ENCODE measurements at places on chromosomes 1 and 21. TPM values are rescaled to one million over a fixed set of nuclear protein-coding genes. Genes with fewer than 3 reads are reported as not detected.
A peak's percentile ranks its signal among the peaks of the same experiment; 100 is the strongest.

GRCh38 chr1:23100074-23100748 is 68.4 kb downstream of the LUZP1 start:
- DNase-seq = no peak
- peak overlapping the region; percentile 93 for H3K27ac ChIP-seq
- no peak overlapping the region for H3K4me3 ChIP-seq
- peaks cover 61% of the 10 kb centered on the region for H3K4me1 ChIP-seq
- peaks cover 9% of the 10 kb centered on the region for H3K36me3 ChIP-seq

DNA sequence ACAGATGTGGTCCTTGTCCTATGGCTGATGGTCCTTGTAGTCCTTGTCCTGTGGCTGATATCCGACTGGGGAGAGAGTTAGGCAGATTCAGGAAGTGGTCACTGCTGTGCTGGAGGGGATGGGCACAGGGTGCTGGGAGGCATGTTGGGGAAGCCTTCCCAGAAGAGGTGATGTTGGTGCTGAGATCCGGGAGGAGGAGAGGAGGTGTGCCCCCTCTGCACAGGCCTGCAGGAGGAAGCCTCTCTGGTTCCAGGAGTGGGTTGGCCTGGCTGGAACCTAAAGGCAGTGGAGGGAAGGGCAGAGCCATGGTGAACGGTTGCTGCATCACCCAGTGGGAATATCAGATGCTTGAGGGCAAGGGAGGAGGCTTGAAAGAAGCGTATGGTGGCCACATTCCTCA is 14.7 kb downstream of the COQ8A start:
- no peaks in the 10 kb centered on the region for H3K27me3 ChIP-seq
- H3K4me1 ChIP-seq = peaks cover 18% of the 10 kb centered on the region
- no peak overlapping the region for H3K4me3 ChIP-seq
- peaks cover 2% of the 10 kb centered on the region for H3K36me3 ChIP-seq

Gene RNU1-4
- total RNA-seq = 1,438 TPM

- no peak for DNase-seq
- H3K4me3 ChIP-seq = no peak overlapping the region
- no peak overlapping the region for H3K27ac ChIP-seq
- H3K27me3 ChIP-seq = no peaks in the 10 kb centered on the region
Observed at GRCh38 chr1:94321662-94322061, 84.3 kb upstream of the ARHGAP29 start.

DNA sequence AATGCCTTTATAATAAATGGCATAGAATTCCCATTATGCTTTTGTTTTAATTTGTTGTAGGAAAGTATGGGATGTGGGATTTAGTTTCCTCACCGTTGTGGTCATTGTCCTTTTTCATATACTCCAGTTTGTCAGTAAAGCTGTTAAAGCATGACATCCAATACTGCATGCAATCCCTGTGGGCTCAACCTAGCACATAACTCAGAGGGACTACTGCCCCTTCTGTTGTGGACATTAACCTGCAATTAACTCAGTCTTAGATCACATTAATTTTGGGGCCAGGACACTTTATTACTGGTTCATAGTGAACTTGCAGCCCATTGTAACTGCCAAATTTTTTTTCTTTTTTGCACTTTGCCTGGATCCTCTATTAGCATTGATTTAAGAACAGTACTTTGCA is 112.5 kb downstream of the DNM3 start:
- H3K27ac ChIP-seq = no peak overlapping the region
- peaks cover 16% of the 10 kb centered on the region for H3K27me3 ChIP-seq
- H3K4me1 ChIP-seq = no peaks in the 10 kb centered on the region
- no peak overlapping the region for H3K4me3 ChIP-seq
- H3K36me3 ChIP-seq = no peaks in the 10 kb centered on the region
- DNase-seq = no peak

GRCh38 chr1:171429137-171429536 is 56.2 kb upstream of the PRRC2C start:
- peaks cover 2% of the 10 kb centered on the region for H3K27me3 ChIP-seq
- H3K27ac ChIP-seq = no peak overlapping the region
- DNase-seq = no peak
- peaks cover 4% of the 10 kb centered on the region for H3K4me1 ChIP-seq
- no peaks in the 10 kb centered on the region for H3K36me3 ChIP-seq

Gene SPOCD1
- 7.3 TPM for total RNA-seq

- H3K4me1 ChIP-seq = no peaks in the 10 kb centered on the region
- H3K4me3 ChIP-seq = no peak overlapping the region
- peaks cover 2% of the 10 kb centered on the region for H3K27me3 ChIP-seq
- DNase-seq = peak; percentile 52
Observed at GRCh38 chr1:2098301-2098698, 48.1 kb downstream of the PRKCZ start.

Gene MTMR11
- total RNA-seq = 15.4 TPM

GRCh38 chr1:190957565-190957964 is 479.9 kb upstream of the BRINP3 start:
- H3K4me3 ChIP-seq = no peak overlapping the region
- no peaks in the 10 kb centered on the region for H3K36me3 ChIP-seq
- peaks cover 10% of the 10 kb centered on the region for H3K27me3 ChIP-seq
- no peak for DNase-seq

Gene OLIG2
- total RNA-seq = 0.46 TPM

- no peak overlapping the region for H3K4me3 ChIP-seq
- DNase-seq = no peak
- peaks cover 2% of the 10 kb centered on the region for H3K36me3 ChIP-seq
- H3K27me3 ChIP-seq = no peaks in the 10 kb centered on the region
- no peaks in the 10 kb centered on the region for H3K4me1 ChIP-seq
Observed at GRCh38 chr1:66000033-66000637, 207.4 kb downstream of the PDE4B start.

Gene ITLN2
- total RNA-seq = not detected

- peaks cover 2% of the 10 kb centered on the region for H3K36me3 ChIP-seq
- H3K27ac ChIP-seq = peak overlapping the region; percentile 97
- H3K27me3 ChIP-seq = no peaks in the 10 kb centered on the region
- H3K4me3 ChIP-seq = peak overlapping the region; percentile 37
Observed at GRCh38 chr1:19450811-19451515, 34.4 kb downstream of the CAPZB start.

DNA sequence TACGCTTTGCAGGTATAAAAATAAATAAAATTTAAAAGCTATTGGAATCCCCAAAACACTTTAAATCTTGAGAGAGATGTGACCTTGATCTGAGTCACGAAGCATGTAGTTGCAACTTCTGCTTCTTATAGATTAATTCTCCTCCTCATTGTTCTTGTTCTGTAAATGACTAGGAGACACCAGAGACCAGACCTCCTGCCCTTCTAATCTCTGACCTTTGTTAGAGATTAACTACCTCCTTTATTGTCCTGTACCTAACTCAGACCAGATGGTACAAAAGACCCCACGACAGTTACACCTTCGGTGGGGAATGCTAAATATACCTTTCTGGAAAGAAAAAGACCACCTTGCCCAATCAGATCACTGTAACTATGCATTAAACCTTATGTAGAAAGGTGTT is 76.9 kb upstream of the NEK2 start:
- H3K4me3 ChIP-seq = no peak overlapping the region
- no peak for DNase-seq
- H3K27me3 ChIP-seq = no peaks in the 10 kb centered on the region
- H3K27ac ChIP-seq = no peak overlapping the region

Gene LCE2A
- not detected for total RNA-seq

Gene DFFB
- total RNA-seq = 8.2 TPM

DNA sequence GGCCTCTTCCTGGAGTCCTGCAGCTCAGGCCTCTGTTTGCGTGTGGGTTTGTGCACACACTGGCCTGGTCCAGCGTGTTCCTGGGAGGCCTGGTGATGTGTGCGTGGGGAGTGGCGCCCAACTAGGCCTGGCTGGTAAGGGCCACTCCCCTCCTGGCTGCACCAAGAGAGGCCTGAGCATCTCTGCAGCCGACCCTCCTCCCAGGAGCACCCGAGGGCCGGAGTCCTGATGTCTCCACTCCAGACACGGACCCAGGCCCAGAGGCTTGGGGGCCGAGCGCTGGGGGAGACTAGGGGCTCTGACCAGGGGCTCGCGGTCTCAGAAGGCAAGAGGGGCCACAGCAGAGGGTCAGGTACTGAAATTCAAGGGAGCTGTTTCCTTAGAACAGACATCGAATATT is 33.3 kb downstream of the MORN1 start:
- peaks cover 26% of the 10 kb centered on the region for H3K4me1 ChIP-seq
- no peak overlapping the region for H3K4me3 ChIP-seq
- H3K27ac ChIP-seq = no peak overlapping the region
- H3K27me3 ChIP-seq = no peaks in the 10 kb centered on the region
- H3K36me3 ChIP-seq = peaks cover 3% of the 10 kb centered on the region

Gene FCRL5
- not detected for total RNA-seq

GRCh38 chr1:115469703-115470476 is 131.8 kb upstream of the NGF start:
- H3K36me3 ChIP-seq = no peaks in the 10 kb centered on the region
- peaks cover 27% of the 10 kb centered on the region for H3K4me1 ChIP-seq
- no peak for DNase-seq
- H3K27ac ChIP-seq = no peak overlapping the region

- no peaks in the 10 kb centered on the region for H3K27me3 ChIP-seq
- DNase-seq = no peak
- no peak overlapping the region for H3K4me3 ChIP-seq
- H3K36me3 ChIP-seq = peaks cover 2% of the 10 kb centered on the region
- no peak overlapping the region for H3K27ac ChIP-seq
- H3K4me1 ChIP-seq = peaks cover 24% of the 10 kb centered on the region
Observed at GRCh38 chr1:7264101-7264500, 478.8 kb downstream of the CAMTA1 start.

GRCh38 chr1:200298242-200298641 is 111.6 kb downstream of the ZNF281 start:
- no peak overlapping the region for H3K27ac ChIP-seq
- peaks cover 9% of the 10 kb centered on the region for H3K27me3 ChIP-seq
- H3K36me3 ChIP-seq = peaks cover 2% of the 10 kb centered on the region
- no peak overlapping the region for H3K4me3 ChIP-seq

Gene TIAM1
- total RNA-seq = 6.6 TPM

GRCh38 chr1:10980094-10980577 is 32.3 kb upstream of the TARDBP start:
- peaks cover 11% of the 10 kb centered on the region for H3K27me3 ChIP-seq
- peak overlapping the region; percentile 55 for H3K4me3 ChIP-seq
- no peaks in the 10 kb centered on the region for H3K36me3 ChIP-seq
- H3K27ac ChIP-seq = peak overlapping the region; percentile 37
- DNase-seq = no peak

Gene OLFM3
- total RNA-seq = not detected

DNA sequence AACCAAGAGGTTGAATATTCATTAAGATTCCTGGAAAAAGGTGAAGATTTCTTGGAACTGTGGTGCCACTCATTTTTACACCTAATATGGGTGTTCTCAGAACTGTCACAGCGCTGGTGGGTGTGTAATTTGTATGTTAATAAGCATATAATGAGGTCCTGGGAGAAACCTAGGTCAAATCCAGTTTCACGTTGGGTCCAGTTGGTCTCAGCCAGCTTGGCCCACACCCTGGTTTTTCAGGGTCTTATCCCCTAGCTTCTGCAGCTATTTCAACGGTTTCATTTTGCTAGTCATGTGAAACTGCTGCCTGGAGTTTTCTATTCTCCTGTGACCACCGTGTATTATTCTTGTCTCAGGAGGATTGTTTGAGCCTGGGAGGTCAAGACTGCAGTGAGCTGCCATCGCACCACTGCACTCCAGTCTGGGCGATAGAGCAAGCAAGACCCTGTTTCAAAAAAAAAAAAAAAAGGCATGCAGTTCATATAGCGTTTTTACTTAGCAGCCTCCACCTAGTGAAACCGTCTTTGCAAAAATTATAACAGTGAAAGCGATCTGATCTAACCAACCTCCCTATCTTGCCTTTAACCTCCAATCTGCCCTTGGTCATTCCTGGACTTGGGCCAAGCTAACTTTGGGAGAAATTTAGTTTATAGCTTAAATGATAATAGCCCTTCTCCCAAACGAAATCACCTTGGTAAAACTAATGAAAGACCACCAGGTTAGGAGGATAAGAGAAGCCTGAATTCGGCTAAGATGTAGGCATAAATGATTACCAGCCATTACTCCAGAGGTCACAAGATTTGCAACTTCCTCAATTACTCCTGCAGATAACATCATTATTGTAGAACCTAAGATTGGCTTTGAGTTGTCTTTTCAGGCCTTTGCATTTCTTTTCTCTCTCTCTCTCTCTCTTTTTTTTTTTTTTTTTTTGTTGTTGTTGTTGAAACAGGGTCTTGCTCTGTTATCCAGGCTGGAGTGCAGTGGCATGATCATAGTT is 44.0 kb downstream of the PTAFR start:
- no peak overlapping the region for H3K27ac ChIP-seq
- peaks cover 14% of the 10 kb centered on the region for H3K27me3 ChIP-seq
- H3K36me3 ChIP-seq = peaks cover 1% of the 10 kb centered on the region
- H3K4me1 ChIP-seq = no peaks in the 10 kb centered on the region
- no peak for DNase-seq

DNA sequence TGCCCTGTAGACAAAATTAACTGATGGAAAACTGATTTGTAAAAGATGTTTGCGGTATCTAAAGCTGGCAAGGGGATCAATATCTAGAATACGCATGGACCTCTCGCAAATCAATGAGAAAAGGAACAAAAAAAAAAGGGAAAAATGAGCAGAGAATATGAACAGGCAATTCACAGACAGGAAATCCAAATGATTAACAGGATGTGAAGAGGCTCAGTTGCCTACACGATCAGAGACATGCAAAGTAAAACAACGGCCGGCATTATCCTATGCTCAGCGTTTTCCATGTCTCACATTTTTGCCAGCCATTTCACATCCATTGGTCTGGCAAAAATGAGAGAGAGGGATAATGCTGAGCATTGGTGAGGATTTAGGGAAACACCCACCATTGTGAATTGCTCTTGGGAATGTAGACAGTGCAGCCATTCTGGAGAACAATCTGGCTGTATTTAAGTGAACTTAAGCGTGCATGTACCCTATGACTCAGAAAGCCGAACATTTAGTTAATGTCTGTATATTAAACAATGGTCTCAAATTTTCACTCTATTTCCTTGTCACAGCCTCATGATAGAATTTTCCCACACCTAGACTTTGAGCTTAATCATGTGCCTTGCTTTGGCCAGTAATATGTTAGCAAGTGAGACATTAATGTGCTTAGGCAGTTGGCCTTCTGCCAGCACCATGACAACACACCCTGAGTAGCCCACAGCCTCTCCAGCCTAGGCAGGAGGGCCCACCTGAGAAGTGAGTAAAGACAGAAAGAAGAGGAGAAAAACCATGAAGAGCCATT is 61.0 kb upstream of the NBPF3 start:
- H3K4me1 ChIP-seq = no peaks in the 10 kb centered on the region
- H3K27ac ChIP-seq = no peak overlapping the region
- H3K27me3 ChIP-seq = peaks cover 12% of the 10 kb centered on the region
